Central memory CD4-positive, alpha-beta T cell (primary cell): ENCODE measurements at places on chromosomes 5 and 9.

GRCh38 chr5:1349246-1349645, 4.3 kb upstream of the CLPTM1L start:
- DNase-seq: no peak

- no peak for DNase-seq
Measured at GRCh38 chr9:78130004-78130403, 98.4 kb upstream of the GNAQ start.

DNA sequence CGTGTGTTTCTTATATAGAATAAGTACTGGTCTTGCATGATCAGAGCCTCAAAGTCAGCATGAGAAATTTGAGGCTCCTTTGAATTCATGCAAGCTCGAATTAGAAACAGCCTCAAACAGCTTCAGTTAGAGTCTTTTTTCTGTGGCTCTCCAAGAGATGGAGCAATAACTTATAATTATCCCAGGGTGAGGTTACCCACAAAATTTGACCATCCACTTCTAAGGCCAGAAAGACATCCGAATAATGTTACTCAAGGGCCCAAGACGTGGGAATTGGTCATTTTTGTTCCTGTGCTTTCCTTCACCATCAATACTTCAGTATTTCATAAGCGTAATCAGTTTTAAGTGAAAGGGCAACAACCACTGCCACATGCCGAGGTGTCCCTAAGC, 89.7 kb downstream of the DAPK1 start:
- no peak for DNase-seq

DNA sequence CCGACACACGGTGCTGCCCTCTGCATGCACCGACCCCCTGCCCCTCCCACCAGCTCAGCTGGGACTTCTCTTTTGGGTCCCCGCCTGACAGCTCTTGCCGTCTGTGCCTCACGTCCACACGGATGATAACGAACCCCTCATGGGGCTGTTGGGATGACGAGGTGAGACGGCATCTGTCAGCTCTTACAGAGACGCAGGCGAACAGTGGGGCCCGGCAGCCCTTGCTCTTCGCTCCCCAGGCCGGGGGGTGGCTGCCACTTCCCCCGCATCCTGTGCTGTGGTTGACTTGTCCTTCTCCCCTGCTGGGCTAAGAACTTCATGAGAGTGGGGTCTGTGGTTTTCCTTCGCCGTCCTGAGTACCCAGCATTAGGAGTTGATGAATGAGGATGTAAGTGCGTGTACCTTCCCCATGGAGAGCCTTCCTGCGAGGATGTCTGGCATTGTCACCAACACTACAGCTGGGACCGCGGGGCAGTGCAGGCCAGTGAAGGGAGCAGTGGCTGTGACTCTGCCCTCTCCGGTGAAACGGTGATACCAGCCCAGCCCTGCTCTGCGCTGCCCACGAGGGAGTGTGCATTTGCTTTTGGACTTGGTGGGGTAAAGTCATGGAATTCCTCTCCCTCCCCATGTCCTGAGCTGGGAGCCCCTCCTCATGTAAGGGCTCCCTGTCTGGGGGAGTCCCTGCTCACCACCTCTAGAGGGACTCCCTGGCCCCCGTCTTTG, 23.2 kb downstream of the HK3 start:
- no peak for DNase-seq

DNA sequence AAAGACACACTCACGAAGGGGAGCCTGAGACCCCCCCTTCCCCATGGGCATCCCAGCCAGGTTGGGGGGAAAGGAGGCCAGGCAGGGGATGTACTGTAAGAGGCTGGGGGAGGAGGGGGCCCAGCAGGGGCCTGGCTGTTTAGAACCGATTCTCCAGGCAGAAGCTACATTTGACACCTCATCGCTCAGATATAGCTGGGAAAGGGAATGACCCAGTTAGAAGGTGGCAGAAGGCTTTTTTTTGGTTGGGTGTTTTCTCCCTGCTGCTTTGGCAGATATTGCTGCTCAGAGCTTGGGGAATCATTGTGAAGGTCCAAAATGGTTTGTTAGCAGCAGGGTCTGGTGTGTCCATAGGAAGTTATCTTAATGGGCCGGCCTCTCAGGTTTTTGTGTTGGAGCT, 6.0 kb downstream of the CDX1 start:
- DNase-seq: no peak

DNA sequence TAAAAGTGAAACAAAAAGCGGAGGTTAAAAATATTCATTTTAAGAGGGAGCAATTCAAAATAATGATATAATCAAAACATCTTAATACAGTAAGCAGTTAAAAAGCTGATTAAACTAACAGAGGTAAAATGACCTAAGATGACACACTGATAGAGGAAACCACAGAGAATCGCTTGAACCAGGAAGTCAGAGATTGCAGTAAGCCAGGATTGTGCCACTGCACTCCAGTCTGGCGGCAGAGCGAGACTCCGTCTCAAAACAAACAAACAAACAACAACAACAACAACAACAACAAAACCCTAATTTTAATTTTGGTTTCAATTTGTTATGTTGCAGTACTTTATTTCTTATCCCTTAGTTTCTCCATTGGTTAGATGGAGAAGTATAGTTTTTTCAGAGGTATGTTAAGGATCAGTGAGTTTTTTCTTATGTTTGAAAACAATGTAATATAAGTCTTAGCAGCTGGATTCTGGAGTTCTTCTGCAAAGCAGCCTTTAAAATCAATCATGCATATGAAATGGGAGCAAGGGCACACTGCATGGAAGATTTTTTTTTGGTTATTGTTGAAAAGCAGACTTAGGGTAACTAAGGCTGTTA, 58.5 kb downstream of the MLANA start:
- peak; percentile 31 for DNase-seq

DNA sequence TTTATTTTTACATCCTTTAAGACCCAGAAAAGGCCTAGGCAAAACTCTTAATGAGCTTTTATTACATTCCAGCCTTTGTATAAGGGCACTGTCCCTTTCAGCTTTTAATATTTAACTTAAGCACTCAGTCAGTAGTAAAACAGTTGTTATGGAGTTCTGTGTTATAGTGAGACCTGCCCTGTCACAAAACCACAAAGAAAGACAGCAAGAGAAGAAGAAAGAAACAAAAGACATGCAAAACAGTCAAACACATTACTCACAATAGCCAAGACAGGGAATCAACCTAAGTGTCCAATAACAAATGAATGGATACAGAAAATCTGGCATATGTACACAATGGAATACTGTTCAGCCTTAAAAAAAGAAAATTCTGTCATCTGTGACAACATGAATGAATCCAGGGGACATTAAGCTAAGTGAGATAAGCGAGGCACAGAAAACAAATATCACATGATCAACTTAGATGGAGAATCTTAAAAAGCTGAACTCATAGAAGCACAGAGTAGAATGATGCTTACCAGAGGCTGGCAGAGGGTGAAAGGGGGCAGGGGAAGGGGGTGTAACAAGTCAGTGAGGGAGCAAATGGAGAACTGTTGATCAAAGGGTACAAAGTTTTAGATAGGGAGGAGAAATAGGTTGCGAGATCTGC, 63.8 kb upstream of the CCNG1 start:
- no peak for DNase-seq

- no peak for DNase-seq
Measured at GRCh38 chr9:35627575-35627974, 9.4 kb upstream of the CD72 start.

DNA sequence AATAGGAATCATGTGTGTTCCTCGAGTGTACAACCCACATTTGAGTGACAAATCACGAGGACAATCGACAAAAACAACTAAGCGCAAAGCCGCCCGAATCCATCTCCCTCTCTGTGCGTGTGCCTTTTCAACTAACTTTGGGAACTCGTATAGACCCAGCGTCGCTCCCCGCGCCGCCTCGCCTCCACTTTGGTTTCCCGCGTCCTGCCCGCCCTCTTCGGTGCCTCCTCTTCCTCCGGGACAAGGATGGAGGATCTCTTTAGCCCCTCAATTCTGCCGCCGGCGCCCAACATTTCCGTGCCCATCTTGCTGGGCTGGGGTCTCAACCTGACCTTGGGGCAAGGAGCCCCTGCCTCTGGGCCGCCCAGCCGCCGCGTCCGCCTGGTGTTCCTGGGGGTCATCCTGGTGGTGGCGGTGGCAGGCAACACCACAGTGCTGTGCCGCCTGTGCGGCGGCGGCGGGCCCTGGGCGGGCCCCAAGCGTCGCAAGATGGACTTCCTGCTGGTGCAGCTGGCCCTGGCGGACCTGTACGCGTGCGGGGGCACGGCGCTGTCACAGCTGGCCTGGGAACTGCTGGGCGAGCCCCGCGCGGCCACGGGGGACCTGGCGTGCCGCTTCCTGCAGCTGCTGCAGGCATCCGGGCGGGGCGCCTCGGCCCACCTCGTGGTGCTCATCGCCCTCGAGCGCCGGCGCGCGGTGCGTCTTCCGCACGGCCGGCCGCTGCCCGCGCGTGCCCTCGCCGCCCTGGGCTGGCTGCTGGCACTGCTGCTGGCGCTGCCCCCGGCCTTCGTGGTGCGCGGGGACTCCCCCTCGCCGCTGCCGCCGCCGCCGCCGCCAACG, at the start of gene GPR150:
Gene GPR150 (plus strand): TSS at position 58 of the 840 bp plus-strand sequence. CDS start 189 bp downstream, at position 247.
- peak; percentile 60 for DNase-seq

DNA sequence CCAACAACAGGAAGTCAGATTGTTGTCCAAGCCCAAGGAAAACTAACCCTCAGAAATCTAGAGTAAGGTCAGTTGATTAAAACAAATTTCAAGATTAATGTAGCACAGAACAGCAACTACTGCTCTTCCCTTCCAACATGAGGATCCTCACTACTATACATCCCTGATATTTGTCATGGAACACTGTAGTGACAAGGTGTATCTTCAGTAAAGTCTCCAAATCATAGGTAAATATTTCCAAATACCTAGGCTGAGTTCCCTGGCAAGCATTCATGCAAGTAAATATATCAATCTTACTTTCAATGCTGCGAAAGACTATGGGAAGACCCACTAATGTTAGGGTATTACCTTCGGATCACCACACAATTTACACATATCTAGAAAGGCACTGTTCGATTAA, 986.9 kb upstream of the ARRDC3 start:
- no peak for DNase-seq

DNA sequence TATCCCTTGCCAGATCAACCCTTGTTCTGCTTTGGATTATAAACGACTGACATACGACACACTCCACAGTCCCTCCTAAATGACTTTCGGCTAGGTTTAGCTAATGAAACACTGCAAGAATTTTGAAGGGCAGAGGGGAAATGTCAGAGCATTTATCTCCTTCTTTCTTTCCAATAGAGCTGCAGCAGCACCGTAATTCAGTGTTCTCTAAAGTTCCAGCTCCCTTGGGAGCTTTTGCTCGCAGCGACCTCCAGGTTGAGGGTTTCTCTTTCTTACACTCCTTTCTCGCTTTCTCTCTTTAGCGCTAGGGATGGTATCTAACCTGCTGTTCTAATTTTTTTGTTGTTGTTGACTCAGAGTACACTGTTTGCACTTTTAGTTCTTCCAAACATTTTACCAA, 467.1 kb upstream of the ST8SIA4 start:
- no peak for DNase-seq

DNA sequence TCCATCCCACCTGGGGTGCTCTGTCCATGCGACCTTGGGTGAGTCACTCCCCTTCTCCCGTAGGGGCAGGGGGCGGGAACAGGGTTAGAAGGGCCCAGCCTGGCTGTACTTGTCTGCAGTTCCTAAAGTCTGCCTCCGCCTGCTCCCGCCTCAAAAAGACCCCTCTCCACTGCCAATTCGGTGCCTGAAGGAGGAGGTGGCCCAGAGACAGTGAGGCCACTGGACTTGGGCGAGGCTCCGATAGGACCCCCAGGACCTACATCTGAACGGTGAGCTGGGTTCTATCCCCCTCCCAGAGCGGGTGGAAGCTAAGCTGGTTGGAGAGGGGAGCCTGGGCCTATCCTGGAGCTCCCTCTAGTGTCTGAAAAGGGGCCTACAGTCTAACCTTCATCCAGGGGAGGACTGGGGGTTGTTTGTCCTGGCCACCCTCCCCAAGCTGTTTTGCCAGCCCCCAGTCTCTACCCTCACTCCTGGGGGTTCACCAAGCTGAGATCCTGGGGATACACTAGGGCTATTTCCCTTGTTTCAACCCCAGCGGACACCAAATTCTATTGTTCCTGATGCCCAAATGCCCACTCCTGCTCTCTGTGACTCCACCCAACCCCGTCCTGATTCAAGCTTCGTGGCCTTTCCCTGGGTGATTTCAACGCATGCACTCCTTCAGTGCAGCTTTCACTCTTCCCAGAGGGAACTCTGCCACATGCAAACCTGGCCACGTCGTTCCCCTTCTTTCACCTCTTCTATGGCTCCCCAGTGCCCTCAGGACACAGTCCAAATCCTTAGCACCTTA, 6.1 kb upstream of the CRB2 start:
- DNase-seq: peak; percentile 58
